ENCODE measurements at places on chromosomes 5 and 9. TPM values are rescaled to one million over a fixed set of nuclear protein-coding genes. Genes with fewer than 3 reads are reported as not detected.

Gene DMGDH
- 2.7 TPM for total RNA-seq

Gene ANKRD20A1
- under 0.01 TPM for total RNA-seq

Gene C9orf152
- total RNA-seq = not detected

Gene CEP78
- total RNA-seq = 4.8 TPM

Gene WWC1
- total RNA-seq = 1.8 TPM

Gene SPATA31A3
- not detected for total RNA-seq

Gene PDE6A
- not detected for total RNA-seq

Gene OTP
- not detected for total RNA-seq

Gene MATR3
- total RNA-seq = 193 TPM

Data from smooth muscle cell of bladder (primary cell).